LoVo (cell line): ENCODE measurements at places on chromosomes 12 and 14.
A peak's percentile ranks its signal among the peaks of the same experiment; 100 is the strongest.

- DNase-seq, result peak; percentile 22
Measured at GRCh38 chr12:14454098-14454907, 88.8 kb downstream of the ATF7IP start.

GRCh38 chr12:6215932-6216494 is 15.8 kb downstream of the CD9 start:
- DNase-seq, result peak; percentile 99

- no peak for DNase-seq
Measured at GRCh38 chr14:76774821-76775694, 13.8 kb downstream of the VASH1 start.

DNA sequence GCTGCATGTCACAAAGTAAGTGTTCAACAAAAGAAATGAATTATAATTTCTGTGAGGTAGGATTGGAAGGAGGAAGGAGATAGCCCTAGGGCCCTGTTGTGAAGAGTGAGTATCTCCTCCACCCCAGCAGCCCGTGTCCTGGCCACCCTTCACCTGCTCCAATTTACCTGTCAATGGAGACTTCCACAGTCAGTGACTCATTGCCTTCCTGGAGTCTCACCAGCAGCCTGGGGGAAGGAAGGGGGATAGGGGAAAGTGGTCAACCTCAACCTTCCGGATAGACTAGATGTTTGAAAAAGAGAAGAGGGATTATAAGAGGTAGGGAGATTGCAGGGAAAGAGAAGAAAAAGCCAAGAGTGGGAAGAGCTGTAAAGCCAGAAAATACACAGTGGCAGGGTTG is 9.2 kb downstream of the STAT2 start:
- no peak for DNase-seq

- peak; percentile 16 for DNase-seq
Measured at GRCh38 chr14:43894534-43894933, 612.5 kb downstream of the FSCB start.

- DNase-seq, result no peak
Measured at GRCh38 chr12:10554228-10554755, 48.6 kb downstream of the EIF2S3B start.
